Mammary epithelial cell (primary cell): ENCODE measurements at places on chromosomes 12 and 14. TPM values are rescaled to one million over a fixed set of nuclear protein-coding genes. Genes with fewer than 3 reads are reported as not detected.

PARPBP gene
- total RNA-seq: 3.8 TPM

DNAAF2 gene
- 10.5 TPM for total RNA-seq

OR4L1 gene
- total RNA-seq: not detected

SLC10A1 gene
- total RNA-seq: not detected

POTEG gene
- not detected in 2 replicates for total RNA-seq

HELB gene
- 5.0 TPM for total RNA-seq

SERPINA3 gene
- total RNA-seq: 998 TPM
